Inflammatory macrophage (primary cell): ENCODE measurements at places on chromosomes 1 and 21.
A peak's percentile ranks its signal among the peaks of the same experiment; 100 is the strongest.

DNA sequence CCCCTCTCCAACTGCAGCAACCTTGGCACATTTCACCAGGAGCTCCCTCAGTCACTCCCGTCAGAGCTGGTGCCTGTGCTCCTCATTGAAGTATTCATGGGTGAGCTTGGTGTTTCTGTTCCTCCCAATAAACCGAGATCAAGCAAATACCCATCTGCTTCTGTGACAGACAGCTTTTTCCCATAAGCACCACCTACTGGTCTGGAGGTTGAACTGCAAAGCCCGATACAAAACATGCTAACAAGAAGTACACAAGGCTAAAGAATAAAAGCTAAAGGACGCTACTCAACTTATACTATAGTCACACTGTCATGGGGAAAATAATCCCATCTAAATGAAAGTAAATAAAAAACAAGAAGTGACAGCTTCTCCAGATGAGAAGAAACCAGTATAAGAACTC lies 111.9 kb upstream of the C21orf91 start:
- no peak for DNase-seq

- peak; percentile 92 for DNase-seq
These were observed 3.4 kb upstream of the PLEKHM2 start for GRCh38 chr1:15680561-15681348.

DNA sequence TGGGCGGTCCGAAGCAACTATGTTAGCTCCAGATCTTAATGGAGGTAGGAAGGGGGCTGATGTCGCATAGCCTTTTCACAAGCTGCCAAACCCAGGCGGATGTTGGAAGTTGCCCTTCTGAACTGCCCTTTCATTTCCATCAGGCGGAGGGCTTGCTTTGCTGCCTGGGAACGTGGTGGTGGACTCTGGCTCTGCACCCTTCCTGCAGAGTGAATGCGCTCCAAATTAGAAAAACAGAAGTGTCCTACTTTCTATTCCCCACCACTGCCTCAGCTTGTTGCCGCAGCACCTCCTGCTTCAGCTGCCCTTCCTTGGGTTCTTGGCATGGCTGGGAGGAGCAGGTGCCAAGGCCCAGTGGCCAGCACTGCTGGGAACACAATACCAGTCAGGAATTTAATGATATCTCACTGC lies 60.6 kb downstream of the AK4 start:
- peak; percentile 5 for DNase-seq

DNA sequence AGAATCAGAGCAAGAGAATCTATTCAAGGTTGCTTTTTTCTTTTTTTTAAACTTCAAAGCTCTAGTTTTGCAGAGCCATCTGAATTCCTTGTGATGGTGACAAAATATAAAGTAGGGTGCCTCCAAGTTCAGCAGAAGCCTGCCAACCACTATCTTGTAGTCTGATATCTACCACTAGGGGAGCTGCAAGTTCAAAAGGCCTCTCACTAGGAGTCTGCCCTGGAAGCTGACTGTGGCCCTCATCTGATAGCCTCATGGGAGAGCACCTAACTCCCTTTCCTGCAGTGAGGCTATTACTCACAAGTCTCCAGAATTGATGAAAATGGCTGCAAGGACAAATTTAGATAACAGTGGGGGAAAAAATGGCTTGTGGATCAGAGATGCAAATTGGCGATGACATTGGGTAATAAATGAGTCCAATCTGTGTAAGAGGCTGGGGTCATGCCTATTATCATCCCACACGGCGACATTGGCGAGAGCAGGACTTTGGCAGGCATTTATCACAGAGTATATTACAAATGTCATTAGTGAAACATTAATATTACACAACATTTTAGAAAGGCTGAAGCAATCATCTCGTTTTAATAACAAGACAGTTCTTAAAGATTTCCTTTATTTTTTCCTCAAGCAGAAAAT lies 10.7 kb upstream of the ZP4 start:
- peak; percentile 3 for DNase-seq

- no peak for DNase-seq
These were observed 14.0 kb downstream of the PKNOX1 start for GRCh38 chr21:42988236-42988965.

DNA sequence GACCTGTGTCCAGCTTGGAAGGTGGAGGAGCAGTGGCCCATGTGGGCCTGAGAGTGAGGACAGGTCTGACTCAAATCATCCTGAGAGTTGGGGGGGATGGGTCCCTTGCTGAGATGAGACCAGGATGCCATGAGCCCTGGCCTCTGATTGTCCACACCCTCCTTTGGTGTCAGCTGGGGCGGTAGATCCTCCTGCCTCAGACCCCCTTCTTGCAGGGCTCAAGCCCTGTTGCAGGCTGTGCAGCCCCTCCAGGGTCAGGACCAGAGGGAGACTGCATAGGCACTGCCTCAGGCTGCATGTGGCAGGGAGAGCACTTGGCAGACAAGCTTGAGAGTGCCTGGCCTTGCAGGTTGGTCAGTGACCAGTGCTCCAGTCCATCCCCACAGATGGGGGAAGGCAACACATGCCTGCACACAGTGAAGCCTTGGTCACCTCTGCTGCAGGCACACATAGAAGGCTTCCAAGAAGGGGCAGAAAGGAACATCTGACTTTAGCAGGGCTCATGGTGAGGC lies 82.2 kb upstream of the ACTRT2 start:
- no peak for DNase-seq

DNA sequence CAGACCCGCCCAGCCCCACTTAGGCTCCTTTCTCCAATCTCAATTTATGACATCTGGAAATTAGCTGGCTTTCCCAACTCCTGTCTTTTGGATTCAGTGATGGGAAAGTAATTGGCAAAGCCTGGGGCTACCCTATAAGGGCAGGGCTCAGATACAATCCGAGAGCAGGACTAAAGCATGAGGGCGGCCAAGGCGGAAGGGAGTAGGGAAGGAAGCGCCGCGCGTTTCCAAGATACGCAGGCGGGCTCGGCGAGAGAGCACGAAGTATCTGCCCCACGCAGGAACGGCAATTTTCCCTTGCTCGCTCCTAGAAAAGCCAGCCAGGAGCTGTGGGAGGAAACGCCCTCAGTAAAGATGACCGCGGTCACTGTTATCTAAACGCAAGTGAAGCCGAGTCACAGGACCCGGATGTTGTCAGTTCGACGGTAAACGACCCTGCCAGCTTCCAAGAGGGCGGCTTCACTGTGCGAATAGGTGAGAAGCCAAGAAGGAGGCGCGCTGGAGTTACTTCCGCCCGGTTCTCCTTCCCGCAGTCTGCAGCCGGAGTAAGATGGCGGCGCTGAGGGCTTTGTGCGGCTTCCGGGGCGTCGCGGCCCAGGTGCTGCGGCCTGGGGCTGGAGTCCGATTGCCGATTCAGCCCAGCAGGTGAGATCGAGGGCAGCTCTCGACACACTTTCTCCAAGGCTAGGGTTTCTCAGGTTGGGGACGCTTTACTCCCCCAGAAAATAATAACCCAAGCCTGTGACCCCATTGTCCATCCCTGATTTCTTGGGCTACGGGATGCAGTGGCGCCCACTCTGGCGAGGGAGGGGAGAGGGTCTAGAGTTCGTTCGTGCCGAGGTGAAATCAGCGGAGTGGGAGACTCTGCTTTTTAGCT lies at the start of gene NDUFS2:
Gene NDUFS2 (plus strand): TSS at position 532 of the 877 bp plus-strand sequence. CDS start 19 bp downstream, at position 551.
- DNase-seq: peak; percentile 99

DNA sequence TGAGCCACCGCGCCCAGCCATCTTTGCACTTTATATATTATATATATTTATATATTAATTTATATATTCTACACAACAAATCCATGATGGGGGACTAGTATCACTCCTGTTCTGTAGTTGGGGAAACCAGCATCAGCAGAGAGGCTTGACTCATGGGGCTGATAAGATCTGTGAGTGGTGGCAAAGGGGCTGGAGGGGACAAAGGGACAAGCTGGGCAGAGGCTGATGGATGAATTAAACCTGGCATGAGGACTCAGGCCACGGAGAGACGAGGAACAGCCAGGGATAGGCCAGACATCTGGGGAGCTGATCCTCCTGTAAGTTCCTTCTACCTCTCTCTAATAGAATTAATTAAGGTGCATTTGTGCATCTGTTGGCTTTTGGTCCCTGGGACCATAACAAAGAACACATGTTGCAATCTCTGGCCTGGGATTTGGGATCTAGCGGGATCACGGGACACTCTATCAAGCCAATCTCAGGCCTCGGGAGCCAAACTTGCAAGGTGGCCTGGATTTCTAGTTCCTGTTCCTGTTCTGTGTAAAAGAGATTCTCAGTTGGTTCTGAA lies 7.6 kb downstream of the CNR2 start:
- no peak for DNase-seq

DNA sequence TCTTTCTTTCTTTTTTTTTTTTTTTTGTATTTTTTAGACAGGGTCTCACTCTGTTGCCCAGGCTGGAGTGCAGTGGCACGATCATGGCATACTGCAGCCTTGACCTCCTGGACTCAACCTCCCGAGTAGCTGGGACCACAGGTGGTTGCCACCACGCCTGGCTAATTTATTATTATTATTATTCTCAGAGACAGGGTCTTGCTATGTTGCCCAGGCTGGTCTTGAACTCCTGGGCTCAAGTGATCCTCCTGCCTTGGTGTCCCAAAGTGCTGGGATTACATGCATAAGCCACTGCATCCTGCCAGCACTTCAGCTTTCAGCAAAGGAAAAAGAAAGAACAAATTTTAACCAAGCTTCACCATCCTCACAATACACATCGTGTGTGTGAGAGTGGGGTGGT lies 97.9 kb upstream of the SERBP1 start:
- no peak for DNase-seq

DNA sequence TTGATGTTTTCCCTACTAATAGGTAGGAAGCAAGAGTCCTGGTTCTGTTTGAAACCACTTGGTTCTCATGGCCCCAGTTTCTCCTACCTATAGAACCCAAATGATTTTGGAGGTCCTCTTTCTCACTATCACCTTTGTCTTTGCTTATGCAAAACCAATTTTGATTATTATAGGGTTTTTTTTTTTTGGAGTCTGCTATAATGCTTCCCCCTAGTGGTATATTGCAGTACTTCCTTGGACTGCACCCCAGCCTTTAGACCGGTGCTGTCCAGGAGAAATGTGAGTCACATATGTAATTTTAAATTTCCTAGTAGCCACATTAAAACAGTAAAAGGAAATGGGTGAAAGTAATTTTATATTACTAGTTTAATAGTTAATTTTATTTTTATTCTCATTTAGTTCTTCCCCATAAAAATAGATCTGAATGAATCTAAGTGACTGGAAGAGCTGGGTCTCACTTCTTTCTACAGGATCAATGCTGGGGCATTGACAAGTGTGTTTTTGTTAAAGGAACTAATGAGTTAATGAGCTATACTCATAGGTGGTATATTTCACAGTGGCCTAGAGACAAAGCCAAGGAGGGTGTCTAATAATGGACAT lies 10.6 kb downstream of the FCMR start:
- peak; percentile 54 for DNase-seq

DNA sequence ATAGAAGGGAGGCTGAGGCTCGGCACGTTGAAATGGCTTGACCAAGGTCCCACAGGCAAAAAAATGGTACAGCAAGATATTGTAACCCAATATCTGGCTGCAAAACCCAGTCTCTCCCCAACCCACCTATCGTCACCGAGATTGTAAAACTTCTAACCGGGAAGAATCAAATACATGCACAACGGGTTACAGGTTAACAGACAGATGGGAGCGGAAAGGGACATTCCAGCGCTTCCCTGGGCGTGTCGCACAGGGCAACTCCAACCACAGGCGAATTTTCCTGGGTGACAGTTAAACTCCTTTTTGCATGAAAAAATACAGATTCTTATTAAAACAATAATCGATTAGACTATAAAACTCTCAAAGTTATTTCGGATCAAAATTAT lies 31.8 kb upstream of the JUN start:
- DNase-seq: peak; percentile 28

DNA sequence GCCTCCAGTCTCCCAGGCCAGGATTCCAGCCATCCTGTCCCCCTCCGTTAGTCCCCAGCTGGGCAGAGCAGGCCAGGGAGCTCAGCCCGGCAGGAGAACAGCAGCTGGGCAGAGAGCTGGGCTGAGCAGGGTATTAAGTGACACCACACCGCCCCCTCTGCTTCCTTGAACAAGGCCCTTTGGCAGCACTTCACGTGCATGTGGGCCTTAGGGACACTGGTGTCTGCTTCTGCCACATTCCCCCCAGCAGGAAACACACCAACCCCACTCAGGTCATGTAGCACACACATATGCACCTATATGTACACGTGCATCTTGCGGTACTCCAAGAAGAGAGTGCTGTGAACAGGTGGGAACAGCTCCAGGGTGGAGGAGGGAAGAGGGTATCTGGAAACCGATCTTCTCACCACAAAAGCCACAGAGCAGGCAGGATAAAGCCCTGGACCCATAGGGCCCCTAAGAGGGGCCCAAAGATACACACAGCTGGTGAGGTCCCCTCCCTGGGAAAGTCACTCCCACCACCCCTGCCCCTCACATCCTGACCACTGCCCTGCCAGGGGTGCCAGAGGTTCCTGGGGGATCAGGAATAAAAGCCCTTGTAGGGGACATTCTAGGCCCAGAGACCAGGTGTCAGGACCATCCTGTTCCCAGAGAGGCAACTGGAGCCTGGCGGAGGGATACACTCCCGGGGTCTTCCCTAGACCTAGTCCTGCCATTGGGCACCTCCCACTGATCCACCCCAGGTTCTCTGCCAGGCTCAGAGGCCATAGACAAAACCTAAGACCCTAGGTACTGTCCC lies 4.5 kb downstream of the EPHA2 start:
- DNase-seq: no peak

- DNase-seq: peak; percentile 97
These were observed at the start of gene CTSS for GRCh38 chr1:150765296-150765976. Gene CTSS (minus strand): TSS chr1:150765778. CDS start chr1:150764763, 1,015 bp downstream.

DNA sequence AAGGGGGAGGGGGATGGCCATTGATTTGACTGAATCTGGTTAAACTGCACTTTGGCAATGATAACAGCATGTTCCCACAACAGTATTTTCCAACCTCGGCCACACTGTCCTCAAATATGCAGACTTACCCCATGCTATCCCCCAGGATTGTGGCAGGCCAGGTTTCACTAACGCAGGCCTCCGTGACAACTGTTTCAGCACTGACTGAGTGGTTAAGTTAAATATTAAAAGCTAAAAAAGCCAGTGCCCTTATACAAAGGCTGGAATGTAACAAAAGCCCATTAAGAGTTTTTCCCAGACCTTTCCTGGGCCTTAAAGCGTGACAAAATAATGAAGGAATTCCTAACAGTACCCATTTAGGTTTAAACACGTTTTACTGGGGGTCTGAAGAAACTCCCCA lies 202.9 kb downstream of the USP25 start:
- no peak for DNase-seq

DNA sequence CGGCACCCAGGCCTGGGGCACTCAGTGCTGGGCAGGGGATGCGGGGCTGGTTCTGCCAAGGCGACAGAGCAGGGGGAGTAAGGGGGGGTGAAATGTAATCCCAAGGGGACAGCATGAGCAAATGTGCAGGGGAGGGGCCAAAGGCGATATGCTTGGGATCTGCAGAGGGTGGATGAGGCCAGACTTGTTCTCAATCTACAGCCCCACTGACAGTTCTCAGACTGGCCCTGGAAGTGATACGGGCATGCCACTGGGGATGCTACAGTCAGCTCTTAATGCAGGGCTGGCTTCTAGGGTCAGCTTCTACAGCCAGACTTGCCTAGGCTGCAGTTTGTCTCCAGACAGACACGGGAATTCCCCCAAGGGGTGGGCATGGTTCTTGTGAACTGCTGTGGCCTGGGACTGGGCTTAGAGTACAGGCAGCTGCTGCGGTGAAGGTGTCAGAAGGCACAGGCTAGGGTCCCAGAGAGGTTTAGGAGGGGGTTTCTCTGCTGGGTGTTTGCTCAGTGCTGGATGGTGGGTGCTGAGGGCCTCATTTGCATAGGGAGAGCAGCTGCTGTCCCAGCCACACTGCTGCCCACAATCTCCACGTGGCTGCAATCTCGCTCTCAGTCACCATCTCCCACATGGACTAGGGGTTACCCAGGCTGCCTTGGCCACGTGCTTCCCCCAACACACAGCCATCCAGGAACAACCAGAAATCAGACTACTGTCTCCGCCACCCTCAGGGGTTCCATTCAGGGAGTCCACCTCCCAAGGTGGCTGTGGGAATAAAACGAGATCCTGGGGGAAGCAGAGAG lies 190.1 kb downstream of the HIVEP3 start:
- peak; percentile 93 for DNase-seq
